ENCODE measurements at places on chromosomes 2 and 18.

GRCh38 chr2:205609113-205609512, 73.2 kb upstream of the NRP2 start:
- DNase-seq: no peak

- no peak for DNase-seq
These were observed 48.3 kb downstream of the ZFP36L2 start for GRCh38 chr2:43178055-43178598.

- no peak for DNase-seq
These were observed 64.3 kb downstream of the NFATC1 start for GRCh38 chr18:79459946-79460480.

GRCh38 chr2:20421988-20422370, 24.9 kb upstream of the RHOB start:
- DNase-seq: no peak

DNA sequence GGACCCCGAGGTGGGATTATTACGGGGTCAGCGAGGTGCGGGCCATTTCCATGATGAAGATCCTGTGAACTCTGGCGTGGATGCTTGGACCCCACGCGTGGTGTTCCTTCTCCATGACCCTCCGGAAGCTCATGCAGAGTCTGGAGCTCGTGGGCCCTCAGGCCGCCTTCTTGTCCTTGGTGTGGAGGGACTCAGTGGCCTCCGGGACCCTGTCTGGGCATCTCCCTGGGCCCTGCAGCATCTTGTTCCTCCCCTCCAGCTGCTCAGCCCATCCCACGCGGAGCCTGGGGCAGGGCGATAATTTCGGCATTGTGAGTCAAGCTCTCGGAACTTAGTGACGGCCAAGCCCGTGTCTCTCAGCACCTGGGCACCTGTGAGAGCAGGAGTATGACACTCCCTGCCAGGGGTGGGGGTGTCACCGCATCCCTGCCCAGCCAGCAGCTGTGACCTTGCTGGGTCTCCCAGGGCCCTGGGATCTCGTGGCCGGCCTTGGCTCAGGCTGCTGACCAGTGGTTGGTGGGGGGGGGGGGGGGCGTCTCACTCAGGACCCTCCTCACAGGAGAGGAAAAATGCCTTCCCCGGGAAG, 24.6 kb downstream of the RTP5 start:
- no peak for DNase-seq

- no peak for DNase-seq
These were observed 240.3 kb upstream of the ETAA1 start for GRCh38 chr2:67156796-67157195.

GRCh38 chr2:72949045-72949444, 31.7 kb downstream of the EMX1 start:
- no peak for DNase-seq

All from NCI-H2171 treated with DMSO at 0.1 percent for 48 hours (cell line).